ENCODE measurements at places on chromosomes 2 and 18.
A peak's percentile ranks its signal among the peaks of the same experiment; 100 is the strongest.

GRCh38 chr2:9346885-9347284 is 76.4 kb downstream of the ITGB1BP1 start:
- no peak for DNase-seq

DNA sequence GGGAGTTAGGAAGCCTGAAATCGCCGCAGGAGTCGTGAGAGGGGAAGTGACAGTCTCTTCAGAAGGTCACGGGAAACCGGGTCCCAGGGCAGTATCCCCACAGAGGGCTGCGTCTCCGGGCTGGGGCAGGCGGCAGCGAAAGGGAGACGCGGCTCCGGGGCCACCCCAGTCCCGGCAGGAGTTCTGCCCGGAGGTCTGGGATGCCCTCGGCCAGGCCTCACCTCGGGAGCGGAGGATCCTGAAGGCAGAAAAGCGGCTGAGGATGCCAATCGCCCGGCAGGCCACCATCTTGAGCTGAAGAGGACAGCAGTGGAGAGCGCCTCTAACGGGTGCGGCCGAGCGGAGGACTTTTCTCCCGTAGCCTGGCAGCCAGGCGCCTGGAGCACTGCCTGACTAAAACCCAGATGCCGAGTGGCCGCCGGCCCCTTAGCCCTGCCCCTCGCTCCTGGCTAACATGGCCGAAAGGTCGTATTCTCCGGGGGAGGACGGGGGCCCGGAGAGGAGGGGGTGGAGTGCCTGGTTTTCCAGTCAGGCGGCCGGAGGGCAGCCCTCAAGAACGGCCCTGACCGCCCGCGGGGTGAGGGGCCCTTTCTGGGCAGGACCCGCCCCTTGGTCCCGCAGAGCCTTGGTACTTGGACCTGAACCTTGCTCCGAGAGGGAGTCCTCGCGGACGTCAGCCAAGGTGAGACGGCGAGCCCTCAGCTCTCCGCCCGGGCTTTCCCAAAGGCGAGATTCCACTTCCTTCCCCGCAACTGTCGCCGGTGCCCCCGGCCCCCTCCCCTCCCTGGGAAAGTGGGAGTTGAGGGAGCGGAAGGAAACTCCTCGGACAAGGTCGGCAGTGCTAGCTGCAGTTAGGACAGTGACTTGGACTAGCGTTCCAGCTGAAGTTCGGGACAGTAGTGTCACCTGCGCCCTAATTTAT is at the start of the genes HADHA and HADHB:
HADHA (minus strand) TSS at position 324 of the 922 bp plus-strand sequence; CDS start at position 288, 36 bp downstream.
HADHB (plus strand) TSS at position 631 of the 922 bp plus-strand sequence. CDS start 9,316 bp downstream, outside the sequence.
- peak; percentile 46 for DNase-seq

DNA sequence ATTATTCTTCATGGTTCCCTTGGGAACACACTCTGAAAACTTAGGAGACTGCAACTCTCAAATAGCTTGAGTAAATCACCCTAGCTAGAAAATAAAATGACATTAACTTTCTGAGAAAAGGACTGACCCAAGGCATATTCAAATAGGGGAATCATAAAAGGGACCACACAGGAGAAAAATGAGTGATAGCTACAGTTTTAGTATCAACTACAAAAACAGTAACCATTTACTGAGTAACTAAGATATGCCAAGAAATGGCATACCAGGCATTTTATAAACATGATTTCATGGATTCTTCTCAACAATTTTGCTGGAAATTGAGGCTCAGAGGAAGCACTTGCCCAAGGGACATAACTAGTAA is 84.5 kb downstream of the AFF3 start:
- no peak for DNase-seq

- no peak for DNase-seq
Observed at GRCh38 chr2:96532641-96533291, 3.8 kb upstream of the ARID5A start.

GRCh38 chr18:43751203-43751602 is 473.9 kb upstream of the SYT4 start:
- no peak for DNase-seq

DNA sequence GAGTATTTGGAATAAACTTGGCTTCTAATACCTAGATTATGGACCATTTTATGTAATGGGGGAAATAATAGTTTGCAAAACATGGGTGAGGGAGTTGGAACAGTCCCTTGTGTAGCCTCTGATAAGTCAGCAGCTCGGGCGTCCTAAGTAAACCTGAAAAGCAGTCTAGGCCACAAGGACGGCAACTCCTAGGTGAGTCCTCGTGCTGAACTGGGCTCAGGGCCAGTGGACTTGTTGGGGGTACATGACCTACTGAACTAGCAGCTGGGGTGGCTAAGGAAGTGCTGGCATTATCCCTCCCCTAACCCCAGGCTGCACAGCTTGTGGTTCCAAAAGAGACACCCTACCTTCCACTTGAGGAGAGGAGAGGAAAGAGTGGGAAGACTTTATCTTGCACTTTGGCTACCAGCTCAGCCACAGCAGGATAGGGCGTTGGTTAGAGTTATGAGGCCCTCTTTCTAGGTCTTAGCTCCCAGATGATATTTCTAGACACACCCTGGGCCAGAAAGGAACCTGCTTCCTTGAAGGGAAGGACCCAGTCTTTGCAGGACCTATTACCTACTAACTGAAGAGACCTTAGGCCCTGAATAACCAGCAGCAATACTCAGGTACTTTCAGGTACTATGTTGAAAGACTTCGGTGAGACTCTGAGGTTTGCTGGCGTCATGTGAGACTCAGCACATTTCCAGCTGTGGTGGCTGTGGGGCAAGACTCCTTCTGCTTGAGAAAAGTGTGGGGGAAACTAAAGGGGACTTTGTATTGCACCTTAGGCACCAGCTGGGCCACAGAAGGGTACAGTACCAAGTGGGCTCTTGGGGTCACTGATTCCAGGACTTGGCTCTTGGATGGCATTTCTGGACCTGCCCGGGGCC is 71.0 kb downstream of the AQP4 start:
- DNase-seq, result no peak

GRCh38 chr2:84969511-84970209 is 1.3 kb upstream of the KCMF1 start:
- DNase-seq, result no peak

- DNase-seq, result no peak
Observed at GRCh38 chr2:96934831-96935540, 51.4 kb downstream of the FAM178B start.

GRCh38 chr2:201327678-201328077 is 29.5 kb downstream of the FLACC1 start:
- no peak for DNase-seq

- no peak for DNase-seq
Observed at GRCh38 chr2:233429175-233429897, 75.0 kb downstream of the DGKD start.

DNA sequence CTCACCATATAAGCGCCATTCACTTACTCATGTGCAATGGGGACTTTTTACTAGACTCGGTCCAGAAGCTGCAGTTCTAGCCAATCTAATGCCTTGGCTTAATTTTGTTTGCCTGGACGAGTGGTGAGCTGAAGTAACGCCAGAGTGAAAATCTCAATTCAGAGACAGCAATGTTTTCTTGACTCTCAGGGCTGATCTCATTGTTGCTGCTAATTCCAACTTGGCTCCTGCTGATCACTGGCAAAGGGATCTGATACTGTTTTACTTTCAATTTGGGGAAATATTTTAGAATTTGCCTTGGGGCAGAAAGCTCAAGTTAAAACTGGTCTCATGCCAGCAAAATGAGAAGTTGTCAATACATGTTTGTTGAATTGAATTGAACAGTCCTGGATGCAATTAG is 906.6 kb upstream of the CDH2 start:
- DNase-seq, result no peak
